Activated CD8-positive, alpha-beta T cell treated with anti-CD3 and anti-CD28 coated beads, Interleukin-2, amount 10 ng/mL, durations not matched to agents 7 days and 5 days (primary cell): ENCODE measurements at places on chromosomes 3 and 15. TPM values are rescaled to one million over a fixed set of nuclear protein-coding genes. Genes with fewer than 3 reads are reported as not detected.

DNA sequence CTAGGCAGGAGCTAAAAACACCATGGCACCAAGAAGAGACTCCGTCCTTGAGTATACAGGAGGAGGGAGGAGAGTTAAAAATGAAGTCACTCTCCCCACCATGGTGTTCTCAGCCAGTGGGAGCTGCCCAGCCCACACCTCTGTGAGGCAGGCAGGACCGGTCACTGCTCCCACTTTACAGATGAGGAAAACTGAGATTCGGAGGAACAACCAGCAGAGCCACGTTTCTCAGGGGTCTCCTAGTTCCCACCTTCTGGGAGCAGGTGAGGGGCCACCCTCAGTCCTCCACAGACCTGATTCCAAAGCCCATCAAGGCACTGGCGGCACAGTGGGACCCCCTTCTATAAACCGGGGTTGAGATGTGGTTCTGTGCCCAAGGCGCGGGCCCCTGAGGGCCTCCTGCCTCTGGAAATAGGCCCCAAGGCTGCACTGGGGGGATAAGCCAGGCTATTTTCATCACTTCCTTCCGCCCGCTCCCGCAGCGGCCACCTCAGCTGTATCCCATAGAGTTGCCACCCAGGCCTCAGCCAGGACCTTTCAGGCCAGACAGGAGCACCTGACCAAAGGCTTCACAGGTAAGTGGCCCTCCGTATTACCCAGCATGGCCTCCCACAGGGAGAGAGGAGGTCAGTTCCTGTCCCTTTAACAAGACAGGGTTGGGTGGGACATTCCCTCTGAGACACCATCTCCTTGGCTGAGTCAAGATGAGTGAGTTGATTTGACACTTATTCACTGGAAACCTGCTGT, at the start of gene GP9:
Gene GP9, plus strand, starts transcription at position 504 of the 747 bp plus-strand sequence. CDS start 961 bp downstream, outside the sequence.
- no peak for DNase-seq

- DNase-seq, result no peak
Observed at GRCh38 chr3:133851266-133851906, 44.3 kb downstream of the RAB6B start.

GRCh38 chr15:63559753-63560152, 37.4 kb upstream of the FBXL22 start:
- no peak for DNase-seq

DNA sequence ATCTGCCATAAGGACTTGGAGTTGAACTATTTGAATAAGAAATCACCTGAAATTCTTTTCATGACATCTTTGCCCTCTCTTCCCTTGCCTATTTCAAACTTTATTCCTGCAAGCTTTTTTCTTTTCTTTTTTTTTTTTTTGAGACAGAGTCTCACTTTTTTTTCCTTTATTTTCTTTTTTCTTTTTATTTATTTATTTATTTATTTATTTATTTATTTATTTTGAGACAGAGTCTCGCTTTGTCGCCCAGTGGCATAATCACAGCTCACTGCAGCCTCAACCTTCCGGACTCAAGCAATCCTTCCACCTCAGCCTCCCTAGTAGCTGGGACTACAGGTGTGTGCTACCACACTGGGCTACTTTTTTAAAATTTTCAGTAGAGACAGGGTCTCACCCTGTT, 369.3 kb upstream of the ATP11B start:
- no peak for DNase-seq

GRCh38 chr15:98441599-98441998, 206.7 kb upstream of the IGF1R start:
- DNase-seq, result no peak

DNA sequence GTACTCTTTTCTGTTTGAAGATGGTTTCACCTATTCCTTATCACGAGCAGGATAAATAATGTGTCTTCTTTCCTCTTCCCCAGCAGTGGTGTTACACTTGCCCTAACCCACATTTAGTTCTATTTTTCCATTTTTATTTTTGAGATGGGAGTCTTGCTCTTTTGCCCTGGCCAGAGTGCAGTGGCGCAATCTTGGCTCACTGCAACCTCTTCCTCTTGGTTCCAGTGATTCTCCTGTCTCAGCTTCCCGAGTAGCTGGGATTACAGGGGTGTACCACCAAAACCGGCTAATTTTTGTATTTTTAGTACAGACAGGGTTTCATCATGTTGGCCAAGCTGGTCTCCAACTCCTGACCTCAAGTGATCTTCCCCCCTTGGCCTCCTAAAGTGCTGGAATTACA, 372.4 kb downstream of the FOXP1 start:
- DNase-seq, result no peak

GRCh38 chr3:12990306-12990705, 82.9 kb downstream of the IQSEC1 start:
- no peak for DNase-seq

DNA sequence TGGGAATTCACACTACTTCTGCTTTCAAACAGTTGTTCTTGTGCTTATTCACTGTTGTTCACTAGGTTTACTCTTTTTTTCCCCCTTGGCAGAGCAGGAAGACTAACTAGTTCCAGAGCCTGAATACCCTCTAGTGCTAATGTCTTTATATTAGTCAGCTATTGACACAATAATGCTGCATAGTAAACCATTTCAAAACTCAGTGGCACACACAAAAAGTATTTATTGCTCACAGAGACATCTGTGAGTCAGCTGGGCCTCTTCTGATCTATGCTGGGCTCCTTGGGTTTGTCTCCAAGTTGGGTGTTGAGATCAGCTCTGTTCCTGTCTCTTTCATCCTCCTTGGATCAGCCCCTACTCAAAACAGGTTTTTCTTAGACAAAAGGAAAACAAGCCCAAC, 51.1 kb downstream of the RSRC1 start:
- no peak for DNase-seq

DNA sequence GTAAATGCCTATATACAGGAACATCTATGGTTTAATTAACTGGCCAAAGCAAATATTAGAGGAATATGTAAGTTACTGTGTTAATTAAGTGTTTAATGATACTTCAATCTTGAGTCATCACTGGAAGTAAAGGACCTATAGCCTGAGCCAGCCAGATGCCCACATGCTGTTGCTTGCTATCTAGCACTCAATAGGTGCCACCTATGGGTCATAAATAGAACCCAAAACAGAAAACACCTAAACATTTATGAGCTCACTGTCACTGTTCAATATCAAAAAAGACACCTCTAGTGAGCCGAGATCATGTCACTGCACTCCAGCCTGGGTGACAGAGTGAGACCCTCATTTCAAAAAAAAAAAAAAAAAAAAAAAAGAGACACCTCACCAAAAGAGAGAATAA, 48.4 kb upstream of the IP6K2 start:
- no peak for DNase-seq

DNA sequence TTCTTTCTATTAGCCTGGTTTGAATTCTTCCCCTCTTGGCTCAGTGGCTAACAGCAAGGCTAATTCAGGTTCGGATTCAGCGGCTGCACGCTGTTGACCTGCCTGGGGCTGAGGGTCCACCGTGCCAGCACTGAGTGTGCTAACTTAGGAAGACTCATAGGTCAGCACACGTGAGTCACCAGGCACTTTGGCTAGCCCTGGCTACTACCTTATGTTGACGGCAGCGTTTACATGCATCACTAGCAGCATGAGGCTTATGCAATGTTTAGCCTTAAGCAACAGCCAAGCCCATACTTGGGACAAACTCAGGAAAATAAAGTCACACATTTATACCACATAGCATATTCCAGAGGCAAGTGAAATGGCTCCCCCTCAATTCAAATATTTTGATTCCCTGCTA, 137.7 kb downstream of the RAB11A start:
- DNase-seq, result no peak

DNA sequence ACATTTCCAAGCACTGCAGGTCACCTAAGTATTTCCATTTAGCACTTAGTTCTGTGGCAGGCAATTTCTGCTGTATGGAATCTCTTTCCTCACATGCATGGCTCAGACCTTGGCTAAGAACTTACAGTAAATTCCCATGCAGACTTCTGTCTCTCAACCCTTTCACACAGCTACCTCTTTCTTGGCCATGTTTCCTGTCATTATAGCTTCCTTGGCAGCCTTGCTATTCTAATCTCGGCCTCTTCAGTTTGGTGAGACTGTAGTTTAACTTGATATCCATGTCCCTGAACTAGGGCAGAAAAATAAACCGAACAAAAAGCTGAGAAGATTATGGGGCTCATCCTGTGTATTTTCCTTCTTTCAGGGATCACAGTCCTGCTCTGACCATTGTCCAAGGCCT, 96.0 kb downstream of the SPATA16 start:
- no peak for DNase-seq

DNA sequence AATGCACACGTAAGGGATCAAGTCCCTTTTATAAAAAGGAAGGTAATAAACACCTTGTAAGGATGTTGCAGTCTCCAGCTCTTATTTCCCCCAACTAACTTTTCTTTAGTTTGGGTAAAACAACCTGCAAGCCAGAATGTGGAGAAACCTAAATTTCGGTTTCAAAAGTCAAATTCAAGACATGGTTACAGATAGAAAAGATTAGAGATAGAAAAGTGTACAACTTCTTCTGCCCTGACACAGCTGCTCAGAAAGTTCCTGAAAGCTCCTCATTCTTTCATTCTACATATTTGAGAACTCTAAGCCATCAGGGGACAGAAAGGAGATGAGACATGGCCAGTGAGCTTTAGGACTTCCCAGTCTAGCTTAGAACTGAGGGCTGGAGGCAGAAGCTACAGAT, 574.9 kb downstream of the DIPK2A start:
- DNase-seq, result no peak

DNA sequence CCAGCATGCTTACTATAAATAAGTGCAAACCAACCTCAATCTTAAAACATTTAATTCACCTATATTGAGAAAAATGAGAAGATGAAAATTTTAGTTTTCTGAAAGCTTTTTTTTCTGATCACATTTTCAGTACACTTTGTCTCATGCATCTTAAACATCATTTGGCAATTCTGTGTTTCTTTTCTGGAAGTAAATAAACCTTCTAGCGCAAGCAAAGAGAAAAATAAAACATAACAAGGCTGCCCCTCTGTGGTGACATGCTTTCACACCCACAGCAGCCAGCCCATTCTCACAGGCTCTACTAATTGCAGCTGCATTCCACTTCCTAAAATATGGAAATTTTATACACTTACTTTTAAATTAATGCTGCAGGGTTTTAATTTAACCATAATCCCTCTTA, 90.1 kb downstream of the NEK10 start:
- DNase-seq, result no peak

DNA sequence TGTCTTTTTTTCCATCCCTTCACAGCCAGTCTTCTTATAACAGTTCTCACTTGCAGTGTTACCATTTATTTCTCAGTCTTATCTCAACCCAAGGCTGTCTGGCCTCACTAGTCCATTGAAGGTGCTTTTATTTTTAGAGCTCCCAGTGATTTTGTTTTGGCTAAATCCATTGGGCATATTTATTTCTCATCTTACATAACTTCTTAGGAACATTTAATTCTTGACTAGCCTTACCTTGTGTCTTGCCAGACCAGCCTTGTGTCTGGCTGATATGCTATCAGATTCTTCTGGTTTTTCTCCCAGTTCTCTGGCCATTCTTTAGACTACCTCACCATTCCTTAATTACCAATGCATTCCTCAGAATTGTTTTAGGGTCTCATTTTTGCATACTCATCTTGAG, 42.3 kb upstream of the TUSC7 start:
- no peak for DNase-seq

- DNase-seq, result no peak
Observed at GRCh38 chr3:127052121-127052561, 69.2 kb downstream of the PLXNA1 start.

DNA sequence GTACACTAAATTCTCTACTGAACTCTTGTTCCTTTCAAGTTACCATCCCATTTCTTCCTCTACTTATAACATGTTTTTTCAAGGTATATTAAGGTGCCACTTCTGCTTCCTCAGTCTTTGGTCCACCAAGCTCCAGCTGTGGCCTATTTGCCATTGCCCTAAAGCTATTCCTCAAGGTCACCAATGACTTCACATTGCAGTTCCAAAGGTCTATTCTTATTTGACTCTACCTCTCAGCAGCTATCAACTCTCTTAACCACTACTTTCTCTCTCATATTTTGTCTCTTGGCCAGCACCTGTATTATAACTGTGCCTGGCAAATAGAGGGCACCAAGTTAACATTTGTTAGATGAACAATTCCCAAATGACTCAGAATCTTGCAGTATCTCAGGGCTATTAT, 354.7 kb downstream of the PLCL2 start:
- DNase-seq, result no peak

Gene MNS1
- 0.23 TPM for total RNA-seq

Gene ARNT2
- not detected for total RNA-seq

Gene MELTF
- 7.6 TPM for total RNA-seq

Gene SEMA3B
- 0.52 TPM for total RNA-seq
